ENCODE measurements at places on chromosomes 13 and 19.

- peak; percentile 67 for DNase-seq
Measured at GRCh38 chr19:44689290-44690130, 9.4 kb upstream of the CEACAM16 start.

- no peak for DNase-seq
Measured at GRCh38 chr19:44925114-44925891, 10.9 kb downstream of the APOC1 start.

- no peak for DNase-seq
Measured at GRCh38 chr13:100610391-100611347, 22.1 kb upstream of the GGACT start.

GRCh38 chr19:13765395-13766094, 1.2 kb downstream of the MRI1 start:
- DNase-seq, result no peak

GRCh38 chr13:99018418-99019180, 40.7 kb upstream of the DOCK9 start:
- no peak for DNase-seq

DNA sequence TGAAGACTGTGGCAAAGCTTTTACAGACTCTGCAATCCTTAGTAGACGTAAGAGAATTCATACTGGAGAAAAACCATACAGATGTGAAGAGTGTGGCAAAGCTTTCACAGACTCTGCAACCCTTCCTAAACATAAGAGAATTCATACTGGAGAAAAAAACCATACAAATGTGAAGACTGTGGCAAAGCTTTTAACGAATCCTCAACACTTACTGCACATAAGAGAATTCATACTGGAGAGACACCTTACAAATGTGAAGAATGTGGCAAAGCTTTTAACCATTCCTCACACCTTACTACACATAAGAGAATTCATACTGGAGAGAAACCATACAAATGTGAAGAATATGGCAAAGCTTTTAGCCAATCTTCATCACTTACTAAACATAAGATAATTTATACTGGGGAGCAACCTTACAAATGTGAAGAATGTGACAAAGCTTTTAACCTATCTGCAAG, 50.1 kb upstream of the ZNF98 start:
- DNase-seq, result no peak

DNA sequence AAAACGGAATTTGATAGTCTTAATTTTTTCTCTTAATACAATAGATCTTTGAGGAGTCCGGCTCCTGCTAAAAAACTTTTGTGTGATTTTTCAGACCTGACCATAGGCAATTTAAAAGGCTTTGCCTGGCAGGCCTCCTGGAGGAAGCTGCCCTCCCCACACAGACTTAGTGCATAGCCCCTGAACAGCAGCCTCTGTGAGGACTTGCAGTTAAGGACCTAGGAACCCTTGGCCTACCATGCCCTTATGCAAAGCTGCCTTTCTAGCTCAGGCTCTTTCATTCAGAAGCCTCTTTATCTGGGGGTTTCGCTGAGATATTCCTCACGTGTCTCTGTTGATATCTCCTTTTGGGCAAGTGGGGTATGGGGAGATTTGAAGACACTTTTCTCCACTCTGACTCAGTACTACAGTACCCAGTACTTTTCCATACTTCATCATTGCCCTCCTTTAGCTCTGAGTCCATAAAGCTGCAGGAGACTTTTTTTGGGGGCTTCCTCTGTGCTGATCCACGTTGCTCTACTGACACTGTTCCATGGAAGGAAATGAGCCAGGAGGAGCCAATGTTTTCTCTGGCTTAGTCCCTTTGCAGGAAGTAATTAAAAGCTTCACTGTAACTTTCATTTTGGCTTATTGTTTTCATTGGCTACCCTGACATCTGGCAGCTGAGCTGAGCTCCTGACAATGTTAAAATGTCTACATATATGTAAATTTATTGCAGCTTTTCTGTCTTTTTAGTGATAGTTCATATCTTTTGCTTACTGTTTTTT, 283.1 kb downstream of the TDRD3 start:
- no peak for DNase-seq

GRCh38 chr13:94849254-94849653, 136.9 kb upstream of the SOX21 start:
- no peak for DNase-seq

DNA sequence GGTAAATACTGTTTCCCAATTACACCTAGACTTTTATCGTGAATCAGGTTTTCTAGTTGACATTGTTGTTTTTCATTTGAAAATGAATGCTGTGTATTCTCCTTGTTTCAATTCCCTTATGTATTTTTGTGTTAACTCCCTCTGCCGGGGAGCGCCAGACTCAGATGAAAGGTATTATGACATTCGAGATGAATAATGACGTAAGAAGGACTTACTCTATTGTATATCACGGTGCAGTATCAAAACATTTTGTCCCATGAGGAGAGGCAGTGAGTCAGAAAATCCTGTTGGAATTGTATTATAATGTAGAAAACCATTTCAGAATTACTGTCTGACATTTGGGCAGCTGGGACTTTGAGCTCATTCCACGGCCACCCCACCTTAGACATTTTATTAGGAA, 61.6 kb downstream of the LRCH1 start:
- DNase-seq, result no peak

- DNase-seq, result no peak
Measured at GRCh38 chr19:47723581-47723940, 10.3 kb downstream of the EHD2 start.

- DNase-seq, result no peak
Measured at GRCh38 chr13:74169676-74170075, 35.5 kb upstream of the KLF12 start.

- no peak for DNase-seq
Measured at GRCh38 chr13:51202477-51203046, 19.6 kb upstream of the FAM124A start.
